Stimulated activated CD4-positive, alpha-beta T cell treated with anti-CD3 and anti-CD28 coated beads, Interleukin-4, amount 100 ng/mL, for 1 hour (primary cell): ENCODE measurements at places on chromosomes 3 and 15.

- no peak for DNase-seq
Observed at GRCh38 chr3:17678116-17678741, 64.2 kb downstream of the TBC1D5 start.

GRCh38 chr3:73446467-73447110 lies 178.2 kb downstream of the PDZRN3 start:
- no peak for DNase-seq

DNA sequence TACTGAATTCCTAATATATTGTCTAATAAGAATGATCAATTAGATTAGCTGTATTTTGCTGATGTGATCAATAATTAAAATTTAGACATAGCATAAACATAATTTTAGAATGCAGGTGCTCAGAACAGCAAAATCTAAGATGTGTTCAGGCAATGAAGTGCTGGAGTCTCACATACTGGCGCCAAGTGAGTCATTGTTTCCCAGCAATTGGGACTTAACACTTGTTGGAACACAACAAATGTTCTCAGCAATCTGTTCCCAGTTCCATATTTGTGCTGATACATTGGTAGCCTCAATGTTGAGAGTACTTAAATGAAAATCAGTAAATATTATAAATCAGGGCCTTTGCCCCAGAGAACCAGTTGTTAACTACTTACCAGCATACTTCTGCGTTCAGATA lies 619.0 kb downstream of the ROBO1 start:
- DNase-seq = no peak

DNA sequence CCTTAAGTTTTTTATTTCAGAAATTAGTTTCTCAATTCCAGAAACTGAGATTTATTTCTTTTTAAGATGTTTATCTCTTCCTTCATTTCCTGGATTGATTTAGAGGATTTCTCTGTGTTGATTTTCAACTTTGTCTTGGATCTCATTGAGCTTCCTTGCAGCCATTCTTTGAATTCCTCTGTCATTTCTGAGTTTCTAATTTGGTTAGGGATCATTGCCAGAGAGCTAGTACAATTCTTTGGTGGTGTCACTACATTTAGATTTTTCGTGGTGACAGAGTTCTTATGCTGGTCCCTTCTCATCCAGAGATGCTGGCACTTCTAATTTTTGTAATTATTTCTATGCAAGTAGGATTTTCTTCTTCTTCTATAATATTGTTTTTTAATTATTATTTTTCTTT lies 691.1 kb upstream of the NAALADL2 start:
- DNase-seq = no peak

- DNase-seq = no peak
Observed at GRCh38 chr3:86126552-86126951, 864.4 kb downstream of the VGLL3 start.
